HT1080 (cell line): ENCODE measurements at places on chromosomes 7 and 10. TPM values are rescaled to one million over a fixed set of nuclear protein-coding genes. Genes with fewer than 3 reads are reported as not detected.
A peak's percentile ranks its signal among the peaks of the same experiment; 100 is the strongest.

GRCh38 chr10:85976267-85976793 is 390.3 kb downstream of the GRID1 start:
- no peak for DNase-seq

- DNase-seq, result no peak
Observed at GRCh38 chr7:155219154-155219531, 78.5 kb upstream of the INSIG1 start.

- DNase-seq, result no peak
Observed at GRCh38 chr7:92631067-92631849, 41.1 kb upstream of the FAM133B start.

Gene CPXM2
- total RNA-seq, result 0.08 TPM in 1 of 2 replicates, not detected in the other

Gene RPEL1
- not detected in 2 replicates for total RNA-seq

DNA sequence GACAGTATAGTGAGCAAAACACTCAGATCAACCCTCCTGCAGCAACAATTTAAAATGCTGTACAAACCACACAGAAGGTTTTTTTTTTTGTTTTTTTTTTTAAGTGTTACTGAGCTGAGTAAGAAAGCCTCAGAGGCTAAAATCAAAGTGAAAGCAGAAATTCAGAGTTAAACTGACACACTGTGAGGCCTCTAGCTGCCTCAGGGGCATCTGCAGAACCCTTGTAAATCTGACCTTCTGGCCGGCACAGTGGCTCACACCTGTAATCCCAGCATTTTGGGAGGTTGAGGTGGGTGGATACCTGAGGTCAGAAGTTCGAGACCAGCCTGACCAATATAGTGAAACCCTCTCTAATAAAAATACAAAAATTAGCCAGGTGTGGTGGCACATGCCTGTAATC is 7.4 kb upstream of the GNA12 start:
- no peak for DNase-seq

Gene LHFPL3
- not detected in 2 replicates for total RNA-seq

Gene CCL24
- total RNA-seq, result not detected in 2 replicates

DNA sequence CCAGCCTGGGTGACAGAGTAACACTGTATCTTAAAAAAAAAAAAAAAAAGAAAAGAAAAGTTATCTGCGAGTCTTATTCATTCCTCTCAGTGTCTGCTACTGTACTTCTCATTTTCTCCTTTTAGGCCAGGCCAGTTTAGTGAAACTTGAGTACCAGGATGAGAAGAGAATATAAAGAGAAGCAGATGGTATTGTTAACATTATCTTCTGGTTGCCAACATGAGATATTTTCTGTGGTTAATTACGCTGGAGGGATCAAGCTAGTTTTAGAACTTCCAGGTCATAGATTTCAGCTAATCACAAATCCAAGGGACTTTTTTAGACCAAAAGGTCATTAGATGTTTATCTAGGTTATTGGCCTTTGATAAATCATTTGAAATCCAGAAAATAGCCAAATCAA is 252.6 kb upstream of the SMIM30 start:
- no peak for DNase-seq

Gene GPR146
- total RNA-seq, result 1.1 and 1.9 TPM in 2 replicates

DNA sequence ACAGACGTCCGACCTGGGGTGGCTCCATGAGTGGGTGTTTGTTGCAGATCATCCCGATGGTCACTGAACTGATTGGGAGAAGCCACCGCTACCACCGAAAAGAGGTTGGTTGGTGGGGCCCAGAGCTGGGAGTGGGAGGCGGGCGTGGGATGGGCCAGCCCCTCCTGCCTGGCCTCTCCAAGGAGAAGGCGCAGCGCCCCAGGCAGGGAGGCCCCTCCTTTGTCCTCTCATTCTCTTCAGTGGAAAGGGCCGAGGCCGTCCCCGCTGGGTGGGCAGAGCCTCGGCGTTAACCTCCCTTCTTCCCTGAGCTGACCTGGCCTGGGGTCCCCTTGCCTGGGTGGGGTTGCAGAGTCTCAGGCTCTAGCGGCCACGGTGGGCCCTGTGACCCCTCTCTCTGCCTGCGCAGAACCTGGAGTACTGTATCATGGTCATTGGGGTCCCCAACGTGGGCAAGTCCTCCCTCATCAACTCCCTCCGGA is 5.2 kb downstream of the MTG1 start:
- no peak for DNase-seq

GRCh38 chr10:77501152-77501845 is 136.3 kb downstream of the KCNMA1 start:
- peak; percentile 98 for DNase-seq

DNA sequence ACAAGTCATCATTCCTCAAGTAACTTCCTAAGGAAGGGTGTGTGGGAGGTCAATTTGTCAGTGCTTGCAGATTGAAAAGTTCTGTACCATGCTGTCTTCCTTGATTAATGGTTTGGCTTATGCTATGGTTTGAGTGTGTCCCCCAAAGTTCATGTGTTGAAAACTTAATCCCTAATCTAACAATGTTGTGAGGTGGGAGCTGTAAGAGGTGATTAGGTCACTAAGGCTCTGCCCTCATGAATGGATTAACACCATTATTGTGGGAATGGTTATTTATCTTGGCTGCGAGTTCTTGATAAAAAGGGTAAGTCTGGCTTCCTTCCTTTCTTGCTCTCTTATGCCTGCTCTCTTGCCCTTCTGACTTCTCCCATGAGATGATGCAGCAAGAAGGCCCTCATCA is 29.3 kb upstream of the TMEM229A start:
- DNase-seq, result no peak

GRCh38 chr7:143889068-143889467 is 12.9 kb downstream of the TCAF1 start:
- DNase-seq, result no peak

DNA sequence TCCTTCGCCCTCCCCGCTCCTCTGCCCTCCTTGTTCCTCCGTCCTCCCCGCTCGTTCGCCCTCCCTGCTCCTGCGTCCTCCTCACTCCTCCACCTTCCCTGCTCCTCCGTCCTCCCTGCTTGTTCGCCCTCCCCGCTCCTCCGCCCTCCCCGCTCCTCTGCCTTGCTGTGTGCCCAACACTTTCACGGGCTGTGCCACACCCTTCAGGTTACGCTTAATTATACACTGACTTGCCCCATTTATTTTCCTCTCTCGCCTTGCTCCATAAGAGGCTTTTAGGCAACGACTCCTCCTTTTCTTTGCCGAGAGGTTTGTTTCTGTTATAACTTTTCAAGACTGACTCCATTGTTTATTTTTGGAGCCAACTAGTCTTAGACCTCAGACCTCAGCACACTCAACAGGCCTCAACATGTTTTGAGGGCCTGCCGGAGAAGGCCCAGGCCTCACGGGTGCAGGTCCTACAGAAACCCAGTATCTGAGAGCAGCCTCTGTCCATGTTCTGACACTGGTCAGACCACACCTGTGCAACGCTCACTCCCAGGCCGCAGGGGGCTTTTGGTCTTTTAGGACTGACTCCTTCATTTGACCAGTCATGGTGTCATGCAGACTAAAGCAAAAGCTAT is 18.2 kb upstream of the PRKAG2 start:
- no peak for DNase-seq

- no peak for DNase-seq
Observed at GRCh38 chr10:129956876-129957673, 7.0 kb downstream of the EBF3 start.

GRCh38 chr10:51170518-51171245 is 96.4 kb downstream of the PRKG1 start:
- DNase-seq, result peak; percentile 30

Gene FOXP2
- 0.37 and 0.74 TPM in 2 replicates for total RNA-seq

Gene HYAL4
- 0.13 TPM in 1 of 2 replicates, not detected in the other for total RNA-seq

- DNase-seq, result peak; percentile 88
Observed at GRCh38 chr7:38169847-38170246, 8.2 kb upstream of the STARD3NL start.
